ENCODE measurements at places on chromosomes 7 and 10.

DNA sequence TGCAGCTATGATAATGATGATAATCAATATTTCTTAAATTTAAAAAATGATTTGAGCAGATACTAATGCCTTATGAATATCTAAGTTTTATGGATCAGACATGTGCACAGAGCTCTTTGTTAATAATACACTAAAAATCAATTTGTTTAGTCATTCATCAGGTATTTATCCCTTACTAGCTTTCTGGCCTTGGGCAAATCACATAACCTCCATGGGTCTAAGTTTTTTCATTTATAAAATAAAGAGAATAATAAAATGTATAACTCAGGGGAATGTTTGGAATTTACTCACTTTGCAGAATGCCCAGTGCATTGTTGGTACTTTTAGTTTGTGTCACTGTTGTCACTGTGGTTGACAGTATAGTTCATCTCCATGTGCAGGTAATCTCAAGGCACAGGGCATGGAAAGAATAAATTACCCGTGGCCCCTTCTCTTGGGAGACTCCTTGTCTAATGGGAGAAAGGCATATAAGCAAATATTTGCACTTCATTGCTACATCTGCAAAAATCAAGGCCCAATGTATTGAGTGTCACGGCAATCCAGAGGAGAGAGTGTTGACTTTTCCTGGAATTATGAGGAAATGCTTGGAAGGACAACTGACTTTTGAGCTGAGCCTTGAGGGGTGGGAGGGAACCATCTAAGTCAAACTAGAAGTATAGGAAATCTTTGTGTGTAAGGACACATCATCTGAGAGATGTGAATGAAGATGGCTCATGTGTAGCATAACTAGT is 64.7 kb upstream of the CTTNBP2 start:
- DNase-seq: no peak

GRCh38 chr7:134742688-134743350 is 36.6 kb upstream of the CALD1 start:
- no peak for DNase-seq

DNA sequence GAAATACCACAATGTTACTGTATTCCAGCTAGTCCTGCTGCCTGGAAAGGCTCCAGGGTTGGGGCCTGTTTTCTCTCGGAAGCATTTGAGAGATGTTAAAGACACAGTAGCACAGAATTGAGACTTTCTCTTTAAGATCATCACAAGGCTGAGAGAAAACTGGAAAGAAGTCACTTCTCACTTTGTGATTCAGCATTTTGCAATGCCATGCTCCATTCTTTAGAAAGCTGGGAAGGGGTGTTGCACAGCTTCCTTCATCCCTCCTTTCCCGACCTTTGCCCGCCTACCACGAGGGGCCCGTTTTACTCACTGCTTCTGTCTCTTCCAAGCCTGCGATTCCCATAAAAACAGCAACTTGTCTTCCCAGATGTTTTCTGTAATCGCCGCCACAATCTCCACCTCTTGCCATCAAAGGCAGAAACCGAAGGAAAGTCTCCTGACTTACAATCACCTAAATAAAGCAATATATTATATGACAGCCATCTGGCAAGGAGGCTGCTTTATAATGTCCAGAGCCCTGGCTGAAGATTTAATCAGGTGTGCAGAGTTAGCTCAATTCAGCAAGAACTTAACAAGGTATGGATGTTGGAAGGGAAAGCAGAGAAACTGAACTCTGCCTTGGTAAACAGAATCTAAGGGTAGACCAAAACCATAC is 18.9 kb downstream of the NOD1 start:
- no peak for DNase-seq

- DNase-seq: no peak
Observed at GRCh38 chr7:68700414-68700813, 897.9 kb upstream of the AUTS2 start.

GRCh38 chr10:61399406-61399805 is 53.8 kb downstream of the TMEM26 start:
- DNase-seq: no peak

GRCh38 chr10:20890491-20891337 is 6.4 kb downstream of the NEBL start:
- DNase-seq: no peak
